ENCODE measurements at places on chromosomes 6 and 20.

GRCh38 chr6:166465671-166466087 is 82.9 kb upstream of the MPC1 start:
- no peak for DNase-seq

DNA sequence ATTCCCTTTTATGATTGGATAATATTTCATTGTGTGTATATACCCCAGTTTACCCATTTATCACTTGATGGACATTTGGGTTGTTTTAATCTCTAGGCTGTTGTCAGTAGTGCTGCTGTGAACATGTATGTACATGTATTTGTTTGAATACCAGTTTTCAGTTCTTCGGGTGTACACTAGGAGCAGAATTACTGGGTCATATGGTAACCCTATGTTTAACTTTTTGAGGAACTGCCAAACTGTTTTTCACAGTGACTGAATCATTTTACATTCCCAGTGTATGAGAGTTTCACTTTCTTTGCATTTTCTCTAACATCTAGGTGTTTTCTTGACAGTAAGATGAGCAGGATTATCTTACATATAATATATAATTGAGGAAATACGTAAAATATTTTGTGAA is 44.7 kb upstream of the ADIG start:
- DNase-seq, result no peak

DNA sequence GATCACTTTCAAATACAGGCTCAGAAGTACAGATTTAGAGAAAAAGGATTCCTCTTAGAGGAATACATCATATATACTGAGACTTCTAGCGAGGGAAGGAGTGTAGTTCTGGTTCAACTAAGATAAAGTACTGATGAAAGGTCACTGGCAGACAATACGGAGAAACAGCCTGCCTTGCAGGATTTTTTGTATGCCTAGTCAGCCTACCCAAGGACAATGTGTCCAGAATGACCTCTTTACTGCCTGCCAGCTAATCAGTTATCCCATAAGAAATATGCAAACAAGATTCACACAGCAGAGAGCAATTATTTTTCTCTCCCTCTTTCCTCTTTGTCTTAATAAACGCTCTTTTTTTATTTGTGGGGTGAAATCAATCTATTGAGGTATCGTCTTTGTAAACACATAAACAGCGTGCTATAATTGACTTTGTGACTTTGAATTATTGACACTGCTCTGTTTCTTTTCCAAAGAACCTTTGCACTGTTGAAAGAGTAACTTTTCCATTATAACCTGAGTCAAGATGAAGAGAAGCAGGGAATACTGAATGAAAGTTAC is 1.4 kb upstream of the TSPYL4 start:
- no peak for DNase-seq

GRCh38 chr6:135158397-135158796 is 22.7 kb upstream of the MYB start:
- no peak for DNase-seq

DNA sequence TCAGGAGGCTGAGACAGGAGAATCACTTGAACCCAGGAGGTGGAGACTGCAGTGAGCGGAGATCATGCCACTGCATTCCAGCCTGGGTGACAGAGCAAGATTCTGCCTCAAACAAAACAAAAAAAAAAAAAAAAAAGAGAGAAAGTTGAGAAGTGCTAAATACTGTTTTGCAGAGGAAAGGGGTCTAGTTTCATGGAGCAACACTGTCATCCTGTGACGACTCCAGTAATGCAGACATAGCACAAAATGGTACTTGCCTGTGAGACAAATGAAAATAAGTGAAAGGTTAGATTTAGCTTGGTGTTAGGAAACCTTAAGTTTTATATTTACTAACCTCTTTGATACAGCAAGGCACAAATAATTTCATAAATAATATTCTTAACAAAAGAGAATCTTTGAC is 29.7 kb downstream of the CEP162 start:
- DNase-seq, result no peak

DNA sequence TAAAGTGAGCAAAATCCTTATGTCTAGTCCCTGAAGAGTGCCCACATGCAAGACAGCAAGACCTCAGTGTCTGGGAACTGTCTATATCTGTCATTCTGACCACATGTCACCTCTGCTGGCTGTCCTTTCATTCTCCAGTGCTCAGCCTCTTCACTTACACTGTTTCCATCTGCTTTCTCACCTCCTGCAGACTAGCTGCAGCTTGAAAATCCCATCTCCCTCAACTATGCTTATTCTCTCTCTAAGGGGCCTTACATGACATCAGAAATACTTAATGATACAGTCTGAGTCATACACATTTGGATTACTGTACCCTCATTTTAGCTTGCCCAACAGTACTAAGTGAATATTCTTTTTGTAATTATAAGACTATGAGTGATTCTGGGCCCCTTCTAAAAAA is 587.8 kb downstream of the EPM2A start:
- no peak for DNase-seq
